ENCODE measurements at places on chromosomes 13 and 19. TPM values are rescaled to one million over a fixed set of nuclear protein-coding genes. Genes with fewer than 3 reads are reported as not detected.
A peak's percentile ranks its signal among the peaks of the same experiment; 100 is the strongest.

CLEC11A gene
- total RNA-seq = 3.6 TPM

KLK12 gene
- not detected for total RNA-seq

CPT1C gene
- total RNA-seq = 0.48 TPM

OPA3 gene
- 8.2 TPM for total RNA-seq

HIF3A gene
- total RNA-seq = 2.5 TPM

DNA sequence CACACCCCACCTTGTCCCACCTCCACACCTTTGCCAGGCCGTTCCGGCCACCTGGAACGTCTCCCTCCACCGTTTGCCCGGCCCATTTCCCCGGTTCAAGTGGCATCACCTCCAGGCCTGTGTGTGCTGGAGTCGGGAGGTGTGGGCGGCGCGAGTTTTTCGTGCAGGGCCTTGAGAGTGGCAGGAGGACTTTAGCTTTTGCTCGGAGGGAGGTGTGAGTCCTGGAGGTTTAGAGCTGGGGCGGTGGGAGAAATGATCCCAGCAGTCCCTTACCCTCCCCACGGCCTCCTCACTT, 4.3 kb upstream of the PALM start:
- H3K27ac ChIP-seq = no peak overlapping the region
- no peaks in the 10 kb centered on the region for H3K27me3 ChIP-seq
- no peaks in the 10 kb centered on the region for H3K36me3 ChIP-seq
- no peaks in the 10 kb centered on the region for H3K4me1 ChIP-seq

DNA sequence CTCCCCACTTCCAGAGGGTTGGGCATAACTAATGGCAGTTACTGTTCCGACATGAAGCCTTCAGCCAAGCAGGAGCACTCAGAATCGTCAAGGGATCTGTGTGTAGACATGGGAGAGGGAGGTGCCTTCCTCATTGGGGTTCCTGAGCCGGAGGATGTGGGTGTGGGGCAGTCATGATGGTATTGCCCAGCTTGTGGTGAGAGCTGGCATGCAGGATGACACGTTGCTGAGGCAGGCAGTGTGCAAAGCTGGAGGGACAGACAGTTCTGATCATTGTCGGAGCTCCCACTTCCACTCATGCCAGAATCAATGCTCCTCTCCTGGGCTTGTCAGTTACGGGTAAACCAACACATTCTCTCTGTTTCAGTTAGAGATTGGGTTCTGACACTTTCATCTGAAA, 83.9 kb upstream of the TSC22D1 start:
- H3K4me3 ChIP-seq = no peak overlapping the region
- DNase-seq = no peak
- H3K4me1 ChIP-seq = no peaks in the 10 kb centered on the region
- no peak overlapping the region for H3K27ac ChIP-seq

DNA sequence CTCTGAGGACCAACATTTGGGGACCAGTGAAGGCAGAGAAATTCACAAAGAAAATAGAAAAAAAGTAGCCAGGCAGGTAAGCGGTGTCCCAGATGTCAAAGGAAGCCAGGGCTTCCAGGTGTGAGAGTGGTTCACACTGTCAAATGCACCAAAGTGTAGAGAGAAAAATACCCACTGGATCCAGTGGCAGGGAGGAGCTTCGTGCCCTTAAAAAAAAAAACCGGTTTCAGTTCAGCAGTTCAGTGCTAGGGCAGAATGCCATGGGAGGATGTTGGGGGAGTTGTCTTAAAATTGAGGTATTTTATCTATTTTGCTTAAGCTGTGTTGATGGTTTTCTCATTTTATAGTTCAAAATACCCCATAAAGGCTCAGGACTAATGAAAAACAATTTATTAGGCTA, 47.8 kb upstream of the C1QTNF9 start:
- no peaks in the 10 kb centered on the region for H3K36me3 ChIP-seq
- DNase-seq = no peak
- no peak overlapping the region for H3K27ac ChIP-seq
- H3K4me1 ChIP-seq = no peaks in the 10 kb centered on the region
- no peaks in the 10 kb centered on the region for H3K27me3 ChIP-seq
- H3K4me3 ChIP-seq = no peak overlapping the region

GRCh38 chr19:12425888-12426274, 14.9 kb downstream of the ZNF443 start:
- H3K27me3 ChIP-seq = no peaks in the 10 kb centered on the region
- no peak overlapping the region for H3K4me3 ChIP-seq
- DNase-seq = no peak
- no peaks in the 10 kb centered on the region for H3K4me1 ChIP-seq
- H3K36me3 ChIP-seq = no peaks in the 10 kb centered on the region

DNA sequence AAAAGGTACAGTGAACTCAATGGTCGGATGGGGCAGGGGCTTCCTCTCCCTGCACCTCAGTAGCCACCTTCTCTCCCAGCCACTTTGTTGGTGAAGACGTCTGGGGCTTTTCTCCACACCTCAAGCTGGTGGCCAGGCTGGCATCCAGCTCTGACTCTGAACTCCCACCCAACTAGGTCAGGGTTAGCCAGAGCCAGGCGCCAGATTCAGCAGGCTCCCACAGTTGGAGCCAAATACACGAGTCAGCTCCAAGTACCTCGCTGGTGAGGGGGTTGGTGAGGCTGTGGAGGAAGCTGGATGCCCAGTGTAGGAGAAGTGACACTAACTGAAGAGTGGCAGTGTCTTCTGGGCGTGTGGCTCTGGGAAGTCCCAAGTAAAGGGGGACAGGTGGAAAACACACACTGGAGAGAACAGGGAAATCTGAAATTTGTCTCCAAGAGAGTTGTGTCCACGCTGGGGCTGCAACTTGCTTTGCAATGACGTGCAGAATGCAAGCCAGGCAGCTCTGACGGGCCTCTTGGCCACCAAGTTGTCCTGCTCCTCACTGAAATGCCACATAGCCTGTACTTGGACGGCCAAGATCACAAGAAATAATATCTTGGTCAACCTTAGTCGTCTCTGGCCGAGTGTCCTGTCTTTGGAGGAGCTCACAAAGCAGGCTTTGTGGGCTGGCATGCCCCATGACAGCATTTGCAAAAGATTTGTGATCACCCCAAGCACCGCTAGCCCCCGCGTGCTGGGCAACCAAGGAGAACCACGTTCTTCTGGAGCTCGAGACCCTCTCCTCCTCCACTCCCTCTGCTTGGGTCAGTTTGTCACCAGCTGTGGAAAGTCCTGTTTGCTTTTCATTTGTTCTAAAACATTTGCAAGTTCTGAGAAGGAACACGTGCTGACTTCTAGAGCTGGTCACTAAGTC, 18.1 kb downstream of the SLC7A1 start:
- no peaks in the 10 kb centered on the region for H3K4me1 ChIP-seq
- no peaks in the 10 kb centered on the region for H3K27me3 ChIP-seq
- no peak for DNase-seq
- H3K27ac ChIP-seq = no peak overlapping the region
- no peak overlapping the region for H3K4me3 ChIP-seq

- no peak overlapping the region for H3K4me3 ChIP-seq
- no peaks in the 10 kb centered on the region for H3K4me1 ChIP-seq
- no peak overlapping the region for H3K27ac ChIP-seq
Observed at GRCh38 chr19:51550848-51551672, 19.6 kb upstream of the SIGLEC6 start.

- DNase-seq = peak; percentile 80
- H3K36me3 ChIP-seq = peaks cover 17% of the 10 kb centered on the region
- H3K27me3 ChIP-seq = no peaks in the 10 kb centered on the region
- no peak overlapping the region for H3K4me3 ChIP-seq
- H3K27ac ChIP-seq = no peak overlapping the region
Observed at GRCh38 chr13:113140677-113141600, 17.5 kb upstream of the PROZ start.

- DNase-seq = no peak
- H3K27ac ChIP-seq = no peak overlapping the region
- H3K36me3 ChIP-seq = no peaks in the 10 kb centered on the region
- no peak overlapping the region for H3K4me3 ChIP-seq
- H3K27me3 ChIP-seq = no peaks in the 10 kb centered on the region
Observed at GRCh38 chr19:1236576-1236975, 1.2 kb downstream of the CBARP start.

GRCh38 chr19:57946316-57946715, 1.2 kb downstream of the ZNF256 start:
- H3K4me3 ChIP-seq = no peak overlapping the region
- H3K4me1 ChIP-seq = peaks cover 5% of the 10 kb centered on the region
- no peaks in the 10 kb centered on the region for H3K27me3 ChIP-seq
- no peak overlapping the region for H3K27ac ChIP-seq
- DNase-seq = no peak

DNA sequence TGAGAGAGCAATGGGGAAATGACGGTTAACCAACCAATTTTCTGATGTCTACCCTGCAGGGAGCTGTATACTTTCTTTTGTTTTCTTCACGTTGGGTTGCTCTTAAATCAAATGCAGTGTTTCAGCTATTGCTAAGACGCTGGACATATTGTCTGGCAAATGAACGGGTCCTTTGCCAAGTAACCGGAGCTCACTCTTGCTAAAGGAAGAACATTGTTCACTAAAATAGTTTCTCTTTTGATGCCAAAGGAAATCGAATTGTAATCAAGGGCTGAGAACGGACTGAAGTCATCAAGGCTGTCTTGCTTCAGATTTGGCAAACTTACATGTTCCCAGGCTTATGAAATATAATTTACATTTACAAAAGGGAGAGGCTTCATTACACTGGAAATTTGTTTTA, 142.3 kb upstream of the ARGLU1 start:
- no peak for DNase-seq
- H3K4me3 ChIP-seq = no peak overlapping the region
- H3K36me3 ChIP-seq = no peaks in the 10 kb centered on the region
- no peaks in the 10 kb centered on the region for H3K27me3 ChIP-seq
- H3K27ac ChIP-seq = peak overlapping the region; percentile 13
- H3K4me1 ChIP-seq = no peaks in the 10 kb centered on the region

DNA sequence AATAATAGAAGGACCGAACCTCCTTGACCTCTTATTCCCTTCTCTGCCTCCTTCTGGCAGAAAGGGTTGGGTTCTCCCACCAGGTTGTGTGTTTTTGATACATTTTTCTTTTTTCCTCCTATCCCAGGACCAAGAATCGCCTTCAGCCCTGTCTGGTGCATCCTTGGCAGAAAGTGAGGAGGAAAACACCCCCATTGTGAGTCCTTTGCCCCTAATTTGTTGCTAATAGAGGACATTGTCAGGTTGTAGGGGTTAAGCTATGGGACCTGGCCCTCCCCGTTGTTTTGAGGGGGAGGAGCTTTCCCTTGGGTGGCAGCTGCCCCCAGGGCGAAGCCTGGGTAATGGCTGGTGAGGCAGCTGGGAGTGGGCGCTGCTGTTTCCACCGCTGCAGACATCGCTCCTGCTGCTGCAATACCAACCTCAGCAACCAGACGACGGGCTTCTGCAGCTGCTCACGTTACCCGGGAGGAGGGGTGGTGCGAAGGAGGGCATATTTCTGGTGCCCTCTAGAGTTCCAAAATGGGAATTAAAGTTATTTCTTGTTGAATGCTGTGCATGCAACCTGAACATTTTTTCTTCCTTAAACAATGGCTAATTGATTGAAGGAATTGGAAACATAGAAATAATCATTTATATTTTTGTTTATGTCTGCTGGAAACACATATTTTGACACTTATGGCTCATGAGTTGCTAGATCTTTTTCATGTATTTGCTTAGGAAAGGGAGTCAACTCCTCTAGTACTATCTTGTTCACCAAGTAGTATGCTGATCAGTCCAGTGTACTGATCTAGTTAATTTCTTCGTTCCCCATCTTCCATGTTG, 1.5 kb downstream of the ZMYM2 start:
- no peaks in the 10 kb centered on the region for H3K27me3 ChIP-seq
- DNase-seq = peak; percentile 88

DNA sequence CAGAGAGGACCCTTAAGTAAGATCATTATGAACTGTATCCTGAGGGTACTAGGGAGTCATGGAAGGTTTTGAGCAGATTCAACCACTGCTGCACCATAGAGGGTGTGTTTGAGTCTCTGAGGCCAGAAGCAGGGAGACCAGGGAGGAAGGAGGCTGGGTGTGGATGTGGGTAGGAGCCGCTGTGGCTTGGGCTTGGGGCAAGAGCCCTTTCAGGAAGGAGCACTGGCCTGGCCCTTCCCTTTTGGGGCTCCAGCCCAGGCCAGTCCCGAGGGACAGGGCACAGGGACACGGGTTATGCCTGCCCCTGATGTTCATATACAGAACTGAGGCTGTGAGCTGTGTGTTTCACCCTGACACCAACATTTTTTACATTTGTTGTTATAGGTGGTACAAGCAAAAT, 7.2 kb downstream of the CIC start:
- H3K4me3 ChIP-seq = no peak overlapping the region
- peaks cover 30% of the 10 kb centered on the region for H3K4me1 ChIP-seq
- no peaks in the 10 kb centered on the region for H3K27me3 ChIP-seq
- H3K27ac ChIP-seq = no peak overlapping the region

DNA sequence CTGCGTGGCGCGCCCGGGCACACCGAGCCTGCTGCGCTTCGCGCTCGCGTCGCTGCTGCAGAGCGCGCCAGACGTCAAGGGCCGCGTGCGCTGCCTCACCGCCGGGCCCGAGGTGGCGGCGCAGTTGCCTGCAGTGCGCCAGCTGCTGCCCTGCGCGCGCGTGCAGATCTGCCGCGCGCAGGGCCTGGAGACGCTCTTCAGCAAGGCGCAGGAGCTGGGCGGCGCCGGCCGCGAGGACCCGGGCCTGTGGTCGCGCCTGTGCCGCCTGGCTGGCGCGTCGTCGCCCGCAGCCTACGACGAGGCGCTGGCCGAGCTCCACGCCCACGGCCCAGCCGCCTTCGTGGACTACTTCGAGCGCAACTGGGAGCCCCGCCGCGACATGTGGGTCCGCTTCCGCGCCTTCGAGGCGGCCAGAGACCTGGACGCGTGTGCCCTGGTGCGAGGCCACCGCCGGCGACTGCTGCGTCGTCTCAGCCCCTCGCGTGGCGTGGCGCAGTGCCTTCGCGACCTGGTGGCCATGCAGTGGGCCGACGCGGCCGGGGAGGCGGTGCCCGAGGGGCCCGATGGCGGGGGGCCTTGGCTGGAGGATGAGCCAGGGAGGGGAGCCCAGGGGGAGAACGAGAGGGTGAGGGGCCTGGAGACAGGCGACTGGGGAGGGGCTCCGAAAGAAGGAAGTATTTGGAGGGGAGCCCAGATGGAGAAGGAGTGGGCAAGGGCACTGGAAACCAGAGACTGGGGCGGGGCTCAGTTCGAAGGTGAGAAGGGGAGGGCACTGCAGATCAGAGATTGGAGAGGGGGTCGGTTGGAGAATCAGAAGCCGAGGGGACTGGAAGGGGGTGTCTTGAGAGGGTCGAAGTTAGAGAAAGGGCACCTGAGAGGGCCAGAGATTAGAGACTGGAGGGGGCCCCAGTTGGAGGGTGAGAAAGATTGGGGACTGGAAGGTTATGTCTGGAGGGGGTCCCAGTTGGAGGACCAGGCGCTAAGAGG, 24.7 kb downstream of the ZSWIM9 start:
- no peaks in the 10 kb centered on the region for H3K27me3 ChIP-seq
- no peak for DNase-seq
- no peaks in the 10 kb centered on the region for H3K4me1 ChIP-seq
- no peak overlapping the region for H3K4me3 ChIP-seq
- no peaks in the 10 kb centered on the region for H3K36me3 ChIP-seq
